ENCODE measurements at places on chromosomes 2 and 18.

- no peak for DNase-seq
These were observed 48.1 kb downstream of the COBLL1 start for GRCh38 chr2:164793529-164793928.

DNA sequence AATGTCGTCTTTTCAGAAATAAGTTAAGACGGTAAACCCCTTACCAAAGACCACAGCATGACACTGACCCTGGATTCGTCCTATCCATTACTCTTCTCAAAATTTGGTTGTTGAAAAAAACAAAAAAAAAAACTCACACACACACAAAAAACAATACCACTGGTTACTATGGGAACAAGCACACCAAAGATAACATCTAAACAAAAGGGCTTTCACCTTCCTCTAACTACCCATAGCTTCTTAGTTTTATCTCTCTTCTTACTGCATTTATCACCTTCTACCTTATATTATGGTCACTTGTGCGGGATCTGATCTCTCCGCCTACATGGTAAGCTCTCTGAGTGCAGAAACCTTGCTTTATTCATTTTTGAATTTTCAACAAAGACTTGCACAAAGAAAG, 192.7 kb downstream of the STK39 start:
- DNase-seq = no peak

DNA sequence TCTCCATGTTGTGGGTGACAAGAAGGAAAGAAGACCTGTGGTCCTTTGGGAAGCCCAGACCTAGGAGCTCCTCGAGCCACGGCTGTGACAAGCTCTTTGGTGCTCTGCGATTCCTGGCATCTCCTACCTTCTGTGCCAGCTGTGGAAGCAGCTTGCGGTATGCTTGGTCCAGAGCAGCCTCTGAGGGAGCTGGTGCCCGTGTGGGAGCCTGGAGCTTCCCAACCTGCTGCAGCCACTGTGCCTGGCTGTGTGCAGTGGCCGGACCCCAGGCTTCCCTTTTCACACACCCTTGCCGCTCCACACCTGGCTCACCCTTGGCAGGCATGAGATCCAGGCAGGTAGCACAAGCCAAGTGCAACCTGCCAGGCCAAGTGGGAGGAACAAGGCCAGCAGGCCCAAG, 1328.6 kb upstream of the SLC39A10 start:
- DNase-seq = no peak

- DNase-seq = no peak
These were observed 467.4 kb upstream of the FANCL start for GRCh38 chr2:58708565-58708964.

GRCh38 chr2:20231598-20232026, 6.7 kb upstream of the SDC1 start:
- no peak for DNase-seq

- peak; percentile 16 for DNase-seq
These were observed 20.7 kb upstream of the DNAH6 start for GRCh38 chr2:84495539-84496146.

DNA sequence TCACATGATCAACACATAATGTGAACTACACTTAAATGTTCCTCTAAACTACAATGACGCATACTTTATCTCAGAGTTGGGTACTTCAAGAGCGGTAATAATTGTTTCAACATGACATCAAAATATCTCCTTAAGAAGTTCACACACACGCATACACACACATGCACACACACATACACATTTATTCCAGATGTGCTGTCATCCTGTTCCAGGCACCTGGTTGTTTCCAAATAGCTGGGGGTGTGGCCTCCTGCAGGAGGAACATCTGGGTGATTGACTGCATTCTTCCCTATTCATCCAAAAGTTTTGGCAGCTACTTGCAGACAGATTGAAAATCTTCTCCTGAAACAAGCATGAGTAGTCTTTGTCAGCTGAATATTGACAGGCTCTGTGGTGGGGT, 37.9 kb upstream of the PIK3C3 start:
- DNase-seq = no peak

DNA sequence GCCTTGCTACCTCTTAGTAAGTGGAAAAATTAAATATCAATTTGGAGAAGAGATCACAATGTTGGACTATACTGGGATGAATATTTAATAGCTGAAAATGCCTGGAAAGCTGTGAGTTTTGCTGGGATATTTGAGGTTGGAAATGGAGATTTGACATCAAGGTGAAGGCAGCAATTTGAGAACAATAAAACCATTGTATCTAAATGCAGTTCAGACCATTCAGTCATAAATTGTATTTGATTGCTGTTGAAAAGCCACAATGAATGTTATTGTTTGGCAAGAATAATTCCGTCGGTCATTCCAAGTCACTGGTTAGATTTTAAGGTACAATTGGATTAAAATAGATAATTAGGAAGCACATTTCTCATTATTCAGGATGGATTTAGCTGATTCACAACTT, 325.6 kb downstream of the HRH4 start:
- no peak for DNase-seq

DNA sequence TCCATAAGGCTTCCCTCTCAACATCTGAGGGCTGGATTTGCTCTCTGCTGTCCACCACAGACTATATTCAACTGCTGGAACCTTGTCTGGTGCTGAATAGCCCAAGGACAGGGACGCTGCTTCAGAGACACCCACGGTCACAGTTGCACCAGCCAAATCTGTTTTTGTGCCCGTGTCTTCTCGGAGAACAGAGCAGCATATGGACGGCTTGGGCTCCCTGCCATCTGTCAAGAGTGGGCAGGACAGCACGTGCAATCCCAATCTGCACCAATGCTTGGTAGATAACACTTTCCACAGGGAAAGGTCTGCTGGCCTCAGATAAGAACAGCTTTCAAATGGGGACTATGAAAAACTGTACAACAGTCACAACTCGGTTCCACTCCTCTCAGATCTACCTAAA, 466.1 kb downstream of the TGIF1 start:
- no peak for DNase-seq

GRCh38 chr18:23068570-23069310, 66.5 kb upstream of the CABLES1 start:
- no peak for DNase-seq

DNA sequence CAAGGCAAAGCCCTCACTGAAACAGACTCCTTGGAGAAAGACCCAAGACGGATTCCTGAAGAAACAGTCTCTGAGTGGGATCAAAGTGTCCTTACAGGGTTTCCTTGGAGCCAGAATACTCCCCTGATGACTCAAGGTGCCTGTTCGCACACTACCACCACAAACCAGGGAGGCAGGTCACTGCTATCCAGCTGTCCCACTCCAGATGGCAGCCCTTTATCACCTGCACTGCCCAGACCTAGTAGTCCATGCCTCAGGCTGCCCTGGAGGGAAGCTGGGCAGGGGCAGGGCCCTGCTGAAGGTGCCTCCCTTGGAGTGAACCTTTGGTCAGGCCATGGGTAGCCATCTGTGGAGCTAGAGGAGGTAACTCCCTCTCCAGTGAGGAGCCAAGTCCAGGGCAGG, 34.1 kb downstream of the TRABD2A start:
- no peak for DNase-seq

- DNase-seq = no peak
These were observed 61.3 kb downstream of the SMAD4 start for GRCh38 chr18:51091270-51091669.

- no peak for DNase-seq
These were observed 84.2 kb upstream of the DNER start for GRCh38 chr2:229798446-229799155.

Data from stimulated activated CD4-positive, alpha-beta T cell treated with anti-CD3 and anti-CD28 coated beads, Interleukin-15, amount 100 ng/mL, for 24 hours (primary cell).